ENCODE measurements at places on chromosomes 3 and 15.
A peak's percentile ranks its signal among the peaks of the same experiment; 100 is the strongest.

DNA sequence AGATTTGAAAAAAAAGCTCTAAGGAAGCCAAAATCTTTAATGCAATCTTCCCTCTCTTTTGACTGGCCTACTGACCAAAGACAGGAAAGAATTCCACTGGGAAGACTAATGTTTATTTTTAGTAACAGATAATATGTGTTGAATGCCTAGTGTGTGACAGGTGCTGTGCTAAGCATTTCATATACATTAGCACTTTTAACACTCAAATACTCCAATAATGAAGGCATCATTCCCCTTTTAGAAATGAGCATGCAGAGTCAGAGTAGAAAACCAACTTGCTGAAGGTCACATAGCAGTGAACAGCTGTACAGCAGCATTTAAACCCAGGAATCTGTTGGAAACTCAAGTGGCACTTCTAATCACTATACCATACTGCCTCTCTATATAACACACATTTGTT is 170.6 kb downstream of the MINAR1 start:
- DNase-seq, result no peak

DNA sequence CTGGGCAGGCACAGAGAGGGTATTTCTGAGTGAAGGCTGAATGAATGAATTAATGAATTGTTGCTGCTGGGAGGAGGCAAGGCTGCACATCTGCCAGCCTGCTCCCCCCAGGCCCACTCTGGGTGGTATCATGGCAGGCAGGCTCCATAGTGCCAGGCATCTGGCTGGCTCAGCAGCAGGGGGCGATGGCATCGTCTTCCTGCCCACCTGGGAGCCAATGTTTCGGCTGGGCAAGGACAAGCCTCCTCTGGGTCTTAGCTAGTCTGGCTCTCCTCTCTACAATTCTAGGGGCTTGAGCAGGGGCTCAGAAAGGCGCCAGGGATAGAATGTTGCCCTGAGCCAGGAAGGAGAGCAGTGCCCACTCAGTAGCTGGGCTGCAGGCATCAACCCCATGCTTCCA is 1.7 kb upstream of the TLR9 start:
- DNase-seq, result no peak

GRCh38 chr3:190739641-190740185 is 122.8 kb downstream of the GMNC start:
- no peak for DNase-seq

DNA sequence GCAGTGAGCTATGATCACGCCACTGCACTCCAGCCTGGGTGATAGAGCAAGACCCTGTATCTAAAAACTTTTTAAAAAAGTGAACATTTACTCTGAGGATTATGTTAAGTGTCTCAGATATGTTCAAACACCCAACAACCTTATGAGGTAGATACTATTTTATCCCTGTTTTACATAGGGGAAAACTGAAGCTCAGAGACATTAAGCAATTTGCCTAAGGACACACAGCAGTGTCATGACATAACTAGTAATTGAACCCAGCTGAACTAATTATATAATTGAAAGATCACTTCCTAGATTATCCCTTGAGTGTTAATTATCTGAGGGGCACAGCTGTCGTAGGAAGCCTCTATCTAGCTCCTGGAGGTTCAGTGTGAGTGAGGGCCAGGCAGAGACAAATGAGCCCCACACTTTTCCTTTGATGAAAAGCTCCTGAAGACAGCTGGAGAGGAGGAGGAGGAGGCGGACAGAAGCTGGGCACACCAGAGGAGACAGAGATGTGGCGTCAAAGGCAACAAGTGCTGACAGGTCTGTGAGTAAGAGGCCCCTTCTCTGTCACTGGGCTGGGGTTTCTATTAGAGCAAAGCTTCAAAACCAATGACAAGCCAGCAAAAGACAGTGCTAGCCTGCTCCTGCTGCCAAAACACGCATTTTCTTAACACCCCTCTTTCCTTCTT is 20.5 kb downstream of the TRH start:
- DNase-seq, result no peak

DNA sequence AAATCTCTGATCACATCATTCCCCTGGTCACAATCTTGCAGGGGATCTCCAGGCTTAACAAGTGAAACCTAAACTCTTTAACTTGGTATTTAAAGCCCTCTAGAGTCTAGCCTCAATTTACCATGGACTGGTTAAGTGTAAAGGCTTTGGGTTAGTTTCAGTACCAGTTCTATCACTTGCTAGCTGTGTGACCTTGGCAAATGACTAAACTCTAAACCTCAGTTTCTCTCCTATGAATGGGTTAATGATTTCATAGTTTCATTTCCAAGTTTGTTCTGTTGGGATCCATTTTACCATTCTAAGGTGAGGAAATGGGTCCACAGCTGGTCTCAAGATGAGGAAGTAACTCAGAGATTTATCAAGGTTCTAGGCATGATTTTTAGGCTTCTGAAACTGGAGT is 38.8 kb upstream of the TIMP4 start:
- DNase-seq, result no peak

DNA sequence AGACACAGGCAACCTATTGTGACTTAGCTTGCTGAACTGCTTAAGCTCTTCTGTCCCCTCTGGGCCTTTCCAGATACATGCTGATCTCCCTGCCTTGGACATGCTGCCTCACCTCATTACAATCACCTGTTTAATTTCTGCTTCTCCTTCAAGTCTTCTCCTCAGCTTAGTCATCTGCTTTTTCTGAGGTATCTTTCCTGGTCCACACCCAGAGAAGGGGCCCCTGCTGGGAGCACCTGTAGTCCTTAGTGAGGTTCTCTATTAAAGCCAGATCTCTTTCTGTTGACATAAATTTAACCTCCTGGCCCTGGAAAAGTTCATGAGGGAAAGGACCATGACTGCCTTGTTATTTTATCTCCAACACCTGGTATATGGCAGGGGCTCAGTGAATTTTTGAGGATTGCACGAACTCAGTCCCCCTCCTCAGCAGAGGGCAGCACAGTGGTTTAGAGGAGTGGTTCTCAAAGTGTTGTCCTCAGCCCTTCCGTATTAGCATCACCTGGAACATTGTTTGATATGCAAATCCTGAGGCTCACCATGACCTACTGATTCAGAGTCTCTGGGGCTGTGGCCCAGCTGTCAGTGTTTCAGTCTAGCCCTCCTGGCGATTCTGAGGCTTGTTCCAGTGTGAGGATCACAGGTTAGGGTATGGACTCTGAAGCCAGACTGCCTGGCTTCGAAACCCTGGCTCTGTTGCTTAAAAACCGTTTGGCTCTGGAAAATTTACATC is 12.7 kb downstream of the COL6A6 start:
- DNase-seq, result no peak

DNA sequence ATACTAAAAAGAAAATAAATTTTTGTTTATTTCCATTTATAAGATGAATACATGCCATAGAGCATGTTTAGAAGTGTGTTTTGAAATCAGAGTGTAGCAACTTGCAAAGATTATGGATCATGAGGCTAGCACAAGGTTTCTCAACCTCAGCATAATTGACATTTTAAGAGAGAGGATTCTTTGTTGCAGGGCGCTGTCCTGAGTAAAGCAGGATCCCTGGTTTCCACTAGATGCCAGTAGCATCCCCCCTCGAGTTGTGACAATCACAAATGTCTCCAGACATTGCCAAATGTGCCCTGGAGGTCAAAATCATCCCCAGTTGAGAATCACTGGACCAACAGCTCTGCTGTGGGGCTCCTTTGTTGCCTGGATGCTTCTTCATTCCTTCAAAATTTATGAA is 128.5 kb upstream of the RBMS3 start:
- no peak for DNase-seq

DNA sequence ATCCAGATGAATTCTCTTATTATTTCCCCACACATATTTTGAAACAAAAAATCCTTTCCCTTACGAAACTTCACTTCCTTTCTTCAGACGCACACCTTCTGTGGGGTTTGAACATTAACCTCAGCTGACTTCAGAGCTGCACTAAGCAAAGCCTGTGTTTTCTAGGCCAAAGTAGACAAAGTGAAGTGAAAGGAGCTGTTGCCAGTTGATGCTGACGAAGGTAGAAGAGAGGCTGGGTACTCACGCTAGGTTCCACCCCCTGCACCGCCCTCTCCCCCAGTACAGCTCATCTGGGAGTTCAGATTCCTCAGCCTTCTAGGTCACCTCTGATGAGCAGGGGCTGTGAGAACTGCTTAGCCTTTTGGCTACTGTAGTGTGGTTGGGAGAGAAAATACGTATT is 24.1 kb downstream of the DUT start:
- DNase-seq, result no peak

- peak; percentile 77 for DNase-seq
Measured at GRCh38 chr15:64681424-64682024, 93.9 kb downstream of the RBPMS2 start.

DNA sequence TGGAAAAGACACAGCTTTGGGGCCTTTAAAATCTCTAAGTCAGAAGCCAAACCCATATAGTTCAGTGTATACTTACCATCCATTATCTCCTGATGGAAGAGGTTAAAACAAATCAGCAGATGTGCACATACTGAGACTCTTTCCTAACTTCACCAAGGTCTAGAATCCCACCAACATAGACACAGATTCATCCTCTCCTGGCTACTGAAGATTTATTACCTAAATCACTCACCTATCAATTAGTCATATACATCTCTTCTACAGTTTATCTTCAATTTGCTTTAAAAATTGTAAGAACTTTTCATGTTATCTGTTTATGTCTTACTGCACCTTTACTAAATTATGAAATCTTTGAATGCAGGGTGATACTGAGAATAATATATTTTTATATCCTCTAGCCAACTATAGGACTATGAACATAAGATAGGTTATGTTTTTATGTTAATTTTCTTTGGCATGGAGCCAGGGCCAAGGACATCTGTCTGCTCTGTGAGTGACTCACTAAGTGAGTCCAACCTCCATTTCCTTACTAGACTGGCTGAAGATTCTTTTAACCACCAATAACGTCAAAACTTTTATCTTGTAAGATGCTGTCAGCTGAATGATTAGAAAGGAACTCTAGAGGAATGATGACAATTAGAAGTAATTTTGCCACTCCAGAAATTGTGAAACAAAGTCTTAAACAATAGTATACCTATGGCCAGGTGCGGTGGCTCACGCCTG is 397.6 kb downstream of the FOXP1 start:
- DNase-seq, result peak; percentile 6

DNA sequence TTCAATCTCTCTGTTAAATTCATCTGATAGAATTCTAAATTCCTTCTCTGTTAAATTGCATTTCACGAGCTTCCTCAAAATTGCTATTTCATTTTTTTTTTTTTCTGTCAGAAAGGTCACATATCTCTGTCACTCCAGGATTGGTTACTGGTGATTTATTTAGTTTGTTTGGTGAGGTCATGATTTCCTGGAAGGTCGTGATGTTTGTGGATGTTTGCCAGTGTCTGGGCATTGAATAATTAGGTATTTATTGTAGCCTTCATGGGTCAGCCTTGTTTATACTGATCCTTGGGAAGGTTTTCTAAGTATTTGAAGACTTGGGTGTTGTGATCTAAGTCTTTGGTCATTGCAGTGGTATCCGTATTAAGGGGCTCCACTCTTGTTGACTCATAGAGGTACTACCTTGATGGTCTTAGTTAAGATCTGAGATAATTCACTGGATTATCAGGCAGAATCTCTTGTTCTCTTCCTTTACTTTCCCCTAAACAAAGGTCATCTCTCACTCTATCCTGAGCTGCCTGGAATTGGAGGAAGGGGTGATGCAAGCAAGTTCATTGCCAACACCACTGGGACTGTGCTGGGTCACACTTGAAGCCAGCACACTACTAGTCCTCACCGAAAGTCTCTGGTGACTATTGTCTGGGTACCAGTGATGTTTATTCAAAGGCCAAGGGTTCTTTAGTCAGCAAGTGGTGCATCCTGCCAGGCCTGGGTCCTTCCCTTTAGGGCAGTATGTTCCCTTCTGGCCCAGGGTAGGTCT is 231.1 kb downstream of the GBE1 start:
- DNase-seq, result no peak

DNA sequence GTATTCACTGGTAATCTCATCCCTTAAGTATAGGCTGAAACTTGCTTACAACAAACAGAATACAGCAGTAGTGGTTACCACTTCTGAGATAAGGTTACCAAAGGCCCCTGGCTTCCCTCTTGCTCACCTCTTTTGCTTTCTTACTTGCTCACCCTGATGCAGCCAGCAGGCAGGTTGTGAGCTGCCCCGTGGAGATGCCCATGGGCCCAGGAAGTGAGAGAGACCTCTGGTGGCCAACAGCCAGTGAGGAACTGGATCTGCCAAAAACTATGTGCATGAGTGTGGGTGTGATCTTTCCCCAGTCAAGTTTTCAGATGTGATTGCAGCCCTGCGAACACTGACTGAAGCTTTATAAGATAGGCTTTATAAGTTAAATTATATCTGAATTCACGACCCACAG is 48.7 kb downstream of the NMNAT3 start:
- DNase-seq, result peak; percentile 11

GRCh38 chr3:43784640-43785011 is 93.9 kb downstream of the ABHD5 start:
- DNase-seq, result no peak

DNA sequence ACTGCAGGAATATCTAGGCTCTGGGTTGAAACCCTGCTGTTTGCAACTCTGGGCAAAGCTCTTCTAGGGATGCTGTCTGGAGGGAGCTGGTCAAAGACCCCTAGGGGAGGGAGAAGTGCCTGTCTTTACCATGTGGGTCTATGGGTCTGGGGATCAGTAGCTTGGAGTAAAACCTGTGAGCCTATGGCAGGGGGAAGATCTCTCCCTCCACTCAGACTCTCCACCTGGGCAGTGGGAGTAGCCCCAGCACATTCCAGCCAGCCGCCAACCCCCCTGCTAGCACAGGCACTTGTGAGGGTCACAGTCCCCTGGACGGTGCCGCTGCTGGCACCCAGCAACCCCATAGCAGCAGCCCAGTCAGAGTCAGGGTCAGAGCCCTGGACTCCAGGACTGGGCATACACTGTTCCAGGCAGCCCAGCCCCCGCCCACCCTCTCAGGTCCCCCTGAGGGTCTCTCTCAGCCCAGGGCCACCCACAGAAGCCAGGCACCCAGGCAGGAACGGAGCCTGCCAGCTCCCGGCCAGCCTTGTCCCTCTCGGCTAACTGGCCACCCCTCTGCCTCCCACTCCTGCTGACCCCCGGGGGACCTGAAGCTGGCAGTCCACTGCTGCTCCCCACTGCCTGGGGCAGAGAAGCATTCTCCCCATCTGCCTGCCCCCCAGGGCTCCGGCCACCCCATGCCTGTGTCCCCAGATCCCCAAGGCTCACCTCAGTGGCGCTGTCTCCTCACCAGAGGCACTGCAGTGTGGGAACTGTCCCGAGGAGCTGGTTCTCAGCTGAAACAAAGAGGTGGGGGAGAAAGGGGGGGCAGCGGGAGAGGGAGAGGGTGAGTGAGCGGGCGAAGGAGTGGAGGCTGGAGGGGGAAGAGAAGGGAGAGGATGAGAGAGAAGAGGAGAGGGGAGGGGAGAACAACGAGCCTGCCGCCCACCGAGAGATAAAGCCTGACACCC is 10.8 kb downstream of the GLYCTK start:
- no peak for DNase-seq

DNA sequence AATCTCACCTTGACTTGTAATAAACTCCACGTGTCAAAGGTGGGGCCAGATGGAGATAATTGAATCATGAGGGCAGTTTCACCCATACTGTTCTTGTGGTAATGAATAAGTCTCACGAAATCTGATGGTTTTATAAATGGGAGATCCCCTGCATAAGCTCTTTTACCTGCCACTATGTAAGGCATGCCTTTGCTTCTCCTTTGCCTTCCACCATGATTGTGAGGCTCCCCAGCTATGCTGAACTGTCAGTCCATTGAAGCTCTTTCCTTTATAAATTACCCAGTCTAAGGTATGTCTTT is 45.5 kb downstream of the SUCNR1 start:
- DNase-seq, result no peak

GRCh38 chr15:71825021-71825730 is 14.8 kb downstream of the NR2E3 start:
- DNase-seq, result no peak
